ENCODE measurements at places on chromosomes 3 and 15.

DNA sequence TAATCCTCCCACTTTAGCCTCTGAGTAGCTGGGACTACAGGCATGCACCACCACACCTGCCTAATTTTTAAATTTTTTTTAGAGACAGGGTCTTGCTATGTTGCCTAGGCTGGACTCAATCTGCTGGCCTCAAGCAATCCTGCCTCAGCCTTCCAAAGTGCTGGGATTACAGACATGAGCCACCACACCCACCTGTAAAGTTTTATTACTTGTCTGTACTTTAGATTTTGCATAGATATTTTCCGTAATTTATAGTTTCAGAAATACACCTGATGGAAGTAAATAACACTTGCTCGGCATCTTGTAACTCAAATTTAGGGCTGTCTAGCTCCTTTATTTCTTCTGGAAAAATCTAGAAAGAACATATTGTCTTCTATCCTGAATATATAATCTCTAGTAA is 5.8 kb downstream of the DZIP3 start:
- DNase-seq = no peak

DNA sequence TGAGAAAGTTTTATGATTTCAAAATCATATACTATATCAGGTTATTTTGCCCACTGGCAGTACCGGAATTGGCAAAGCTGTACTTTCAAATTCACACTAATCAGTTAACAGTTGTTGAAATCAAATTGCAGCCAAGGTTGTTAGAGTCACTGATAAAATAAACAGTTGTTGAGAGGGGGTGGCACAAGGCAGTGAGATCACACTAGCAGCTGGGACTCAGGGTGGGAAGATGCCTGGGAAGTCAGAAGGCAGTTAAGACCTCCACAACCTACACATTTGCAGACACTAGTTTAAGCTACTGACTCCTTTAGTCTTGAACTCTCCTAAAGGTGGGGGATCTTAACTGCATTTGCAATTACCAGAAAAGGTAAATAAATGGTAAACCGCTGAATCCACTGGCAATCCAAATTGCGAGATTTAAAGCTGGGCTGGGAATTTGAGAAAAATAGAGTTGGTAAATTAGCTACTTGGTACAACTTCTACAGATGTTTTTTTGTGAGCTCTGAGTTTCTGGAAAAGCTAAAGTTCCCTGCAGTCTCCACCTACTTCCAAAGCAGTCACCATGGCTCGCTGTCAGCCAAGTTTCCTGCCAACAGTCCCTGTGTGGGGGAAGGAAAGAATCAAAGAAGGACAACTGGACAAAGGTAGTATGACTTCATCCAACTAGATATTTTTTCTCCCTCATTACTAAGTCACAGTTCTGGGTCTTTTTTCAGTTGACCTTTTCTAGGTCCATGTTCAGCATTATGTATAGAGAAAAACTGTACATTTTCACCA is 105.7 kb downstream of the ZNF385D start:
- no peak for DNase-seq

DNA sequence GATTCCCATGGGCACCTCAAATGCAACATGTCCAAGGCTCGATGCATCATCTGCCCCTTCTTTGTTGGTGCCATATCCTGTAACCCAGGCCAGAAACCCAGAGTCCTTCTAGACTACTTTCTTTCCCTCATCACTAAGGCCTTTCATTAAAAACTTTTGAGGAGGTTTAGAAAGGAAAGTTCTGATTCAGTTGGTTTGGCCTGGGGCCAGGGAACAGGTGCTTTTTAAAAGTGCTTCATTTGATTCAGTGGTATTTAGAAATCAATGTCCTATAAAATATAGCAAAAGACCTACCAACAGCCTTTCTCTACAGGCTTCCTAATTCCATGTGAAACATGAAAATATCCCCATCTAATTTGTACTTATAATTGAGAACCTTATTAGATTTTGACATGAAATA is 341.9 kb upstream of the RORA start:
- no peak for DNase-seq

DNA sequence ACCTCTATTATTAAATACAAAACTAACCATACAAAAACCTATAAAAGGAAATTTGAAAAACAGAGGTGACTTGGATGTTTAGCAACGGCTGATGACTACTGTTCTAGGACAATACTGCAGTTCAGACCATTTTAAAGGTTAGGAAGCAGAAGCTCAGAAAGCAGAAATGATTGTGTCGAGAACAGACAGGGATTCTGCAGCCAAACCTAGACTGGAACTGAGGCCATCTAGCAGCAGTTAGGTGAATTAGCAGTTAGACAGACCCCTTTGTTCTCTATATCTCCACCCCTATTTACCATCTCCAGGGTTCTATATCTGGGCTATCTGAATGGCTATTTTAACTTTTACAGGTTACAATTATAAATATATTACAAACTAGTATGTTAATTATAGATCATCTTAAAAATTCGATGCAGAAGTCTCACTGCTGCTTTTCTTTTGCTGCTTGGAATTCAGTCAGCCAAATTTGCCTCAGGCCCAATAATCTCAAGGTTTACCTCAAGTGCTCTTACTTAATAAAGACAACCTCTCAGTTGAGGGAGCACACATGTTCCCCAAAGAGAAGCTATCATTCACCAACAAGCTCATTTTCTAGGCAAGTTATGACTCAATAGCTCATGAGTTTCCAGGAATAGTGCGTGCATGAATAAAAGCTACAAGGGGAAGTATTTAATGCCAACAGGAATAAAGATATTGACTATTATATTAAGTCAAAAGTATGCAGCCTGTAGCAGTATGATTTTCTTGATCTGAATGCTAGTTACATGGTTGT is 9.3 kb upstream of the IL1RAP start:
- DNase-seq = no peak

GRCh38 chr15:32029409-32029861 is 880 bp upstream of the CHRNA7 start:
- DNase-seq = peak; percentile 26

DNA sequence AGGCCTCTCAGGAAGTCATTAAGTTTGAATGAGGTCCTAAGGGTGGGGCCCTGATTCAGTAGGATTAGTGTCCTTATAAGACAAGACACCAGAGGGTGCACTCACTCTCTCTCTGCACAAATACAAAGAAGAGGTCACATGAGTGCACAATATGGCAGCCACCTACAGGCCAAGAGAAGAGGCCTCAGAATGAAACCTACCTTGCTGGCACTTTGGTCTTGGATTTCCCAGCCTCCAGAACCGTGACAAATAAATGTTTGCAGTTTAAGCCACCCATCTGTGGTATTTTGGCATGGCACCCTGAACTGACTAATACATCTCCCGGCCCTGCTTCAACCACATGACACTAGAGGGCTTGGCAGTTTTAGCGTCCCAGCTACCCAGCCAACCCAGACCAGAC is 73.9 kb upstream of the CHRNB4 start:
- no peak for DNase-seq

DNA sequence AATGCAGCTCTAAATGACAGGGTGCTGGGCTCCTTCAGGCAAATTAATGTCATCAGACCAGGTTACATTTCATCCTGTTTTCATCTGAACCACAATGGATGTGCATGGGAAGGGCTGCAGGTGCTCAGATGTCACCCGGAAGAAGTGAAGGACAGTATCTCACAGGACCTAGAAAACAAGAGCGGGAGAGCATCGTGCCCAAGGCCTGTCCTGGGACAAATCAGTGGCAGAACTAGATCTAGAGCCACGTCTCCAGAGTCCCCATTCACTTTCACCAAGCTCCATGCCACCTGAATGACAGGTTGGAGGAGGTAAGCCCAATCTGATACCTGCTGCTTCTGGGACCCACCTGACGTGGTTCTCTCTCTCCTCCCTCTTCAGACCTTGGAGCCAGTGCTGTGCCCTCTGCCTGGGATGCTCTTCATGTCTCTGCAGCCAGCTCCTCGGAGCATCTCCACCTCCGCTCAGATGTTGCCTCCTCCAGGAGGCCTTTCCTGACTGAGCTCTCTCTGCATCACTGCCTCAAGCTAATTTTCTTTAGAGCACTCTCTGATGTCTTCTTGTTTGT is 77.3 kb downstream of the CPN2 start:
- no peak for DNase-seq

- no peak for DNase-seq
These were observed 23.4 kb upstream of the SEC13 start for GRCh38 chr3:10344147-10344943.

Measured in mesothelial cell of epicardium (in vitro differentiated cells).